ENCODE measurements at places on chromosomes 5 and 9.

DNA sequence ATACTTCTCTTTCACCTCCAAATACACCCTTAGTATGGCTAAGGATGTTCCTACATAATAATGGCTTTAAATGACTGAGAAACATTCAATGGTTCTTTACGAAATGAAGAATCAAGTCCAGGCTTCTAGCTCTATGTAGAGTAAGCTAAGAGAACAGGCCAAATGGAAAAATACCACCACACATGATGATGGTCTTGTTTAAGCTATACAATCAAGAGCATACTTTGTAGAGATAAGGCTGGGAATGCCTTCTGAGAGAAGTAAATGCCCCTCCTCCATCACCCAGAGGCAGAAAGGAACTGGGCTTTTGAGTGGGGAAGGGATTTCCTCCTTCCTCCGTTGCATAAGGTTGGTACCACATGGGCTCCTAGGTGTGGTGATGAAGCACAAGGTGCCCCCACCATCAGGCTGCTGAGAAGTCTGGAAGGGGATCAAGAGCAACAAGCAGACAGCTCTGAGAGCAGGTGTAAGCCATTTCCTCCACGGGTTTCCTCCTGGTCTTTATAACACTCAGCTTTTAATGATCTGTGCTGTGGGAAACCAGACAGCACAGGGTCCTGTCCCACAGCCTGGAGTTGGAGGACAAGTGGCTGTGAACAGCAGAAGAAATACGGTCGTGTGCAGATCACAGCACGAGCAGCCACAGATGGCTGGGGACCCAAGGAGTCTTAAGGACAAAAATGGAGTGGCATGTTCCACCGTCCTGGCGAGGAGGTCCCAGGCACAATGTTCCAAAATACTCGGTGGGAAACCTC, 396.9 kb downstream of the CTNND2 start:
- DNase-seq = no peak

DNA sequence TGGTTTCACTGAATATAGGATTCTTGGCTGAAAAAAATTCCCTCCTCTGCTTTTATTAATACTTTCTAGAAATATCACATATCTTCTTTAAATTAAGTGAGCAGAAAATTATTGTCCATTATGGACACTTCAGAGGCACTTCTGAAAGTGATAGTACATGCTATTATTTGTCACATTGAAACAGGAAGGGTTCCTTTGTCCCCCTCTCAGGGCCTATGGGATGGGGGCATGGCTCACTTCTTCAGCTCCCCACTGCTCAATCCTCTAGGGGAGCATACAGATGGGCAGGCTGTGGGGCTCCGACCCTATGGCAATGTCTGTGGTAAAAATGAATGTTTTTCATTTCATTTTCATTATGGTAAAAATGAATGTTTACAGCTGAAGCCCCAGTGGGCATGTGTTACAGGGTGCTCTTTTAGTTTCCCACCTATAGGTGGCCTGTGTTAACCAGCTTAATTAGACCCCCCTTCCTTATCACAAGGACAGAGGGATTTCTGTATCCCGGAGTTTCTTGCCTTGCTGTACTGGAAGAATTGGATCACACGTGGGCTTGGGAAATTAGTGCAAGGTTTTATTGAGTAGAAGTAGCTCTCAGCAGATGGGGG, 1225.2 kb downstream of the PTPRD start:
- no peak for DNase-seq

GRCh38 chr9:20414150-20414549, 208.1 kb downstream of the MLLT3 start:
- no peak for DNase-seq

DNA sequence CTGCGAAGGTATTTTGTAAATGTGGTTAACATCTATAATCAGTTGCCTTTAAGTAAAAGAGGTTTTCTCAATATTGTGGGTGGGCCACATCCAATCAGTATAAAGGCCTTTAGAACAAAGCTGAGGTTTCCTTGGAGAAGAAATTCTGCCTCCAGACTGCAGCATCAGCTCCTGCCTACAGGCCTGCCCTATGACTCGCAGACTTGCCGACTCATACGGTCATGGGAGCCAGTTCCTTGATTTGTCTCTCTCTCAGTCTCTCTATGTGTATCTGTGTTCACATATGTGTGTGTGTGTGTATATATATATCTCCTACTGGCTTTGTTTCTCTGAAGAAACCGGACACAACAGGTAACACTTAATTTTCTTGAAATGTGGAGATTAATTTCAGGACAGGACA, 45.3 kb downstream of the SLC36A1 start:
- DNase-seq = peak; percentile 4

DNA sequence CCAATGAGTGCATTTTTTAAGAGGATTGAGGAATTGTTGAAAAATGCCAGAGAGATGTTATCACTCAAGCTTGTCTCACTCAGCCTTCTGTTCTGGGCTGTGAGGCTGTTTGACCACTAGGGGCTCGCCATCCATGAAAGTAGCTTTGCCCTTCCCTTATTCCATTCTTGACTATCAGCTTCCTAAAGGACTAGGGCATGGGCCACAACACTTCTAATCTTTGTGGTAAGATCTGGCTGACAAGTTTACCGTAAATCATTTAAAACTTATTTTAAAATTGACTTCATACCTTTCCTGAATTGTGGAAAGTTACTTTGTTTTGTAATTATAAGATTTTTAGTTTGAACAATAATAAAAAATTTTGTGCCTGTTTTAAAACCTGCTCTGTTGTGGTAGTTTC, 49.5 kb downstream of the TJP2 start:
- DNase-seq = peak; percentile 45

- DNase-seq = no peak
Measured at GRCh38 chr5:41903382-41903891, 707 bp upstream of the RIMOC1 start.
